ENCODE measurements at places on chromosomes 2 and 18.
A peak's percentile ranks its signal among the peaks of the same experiment; 100 is the strongest.

DNA sequence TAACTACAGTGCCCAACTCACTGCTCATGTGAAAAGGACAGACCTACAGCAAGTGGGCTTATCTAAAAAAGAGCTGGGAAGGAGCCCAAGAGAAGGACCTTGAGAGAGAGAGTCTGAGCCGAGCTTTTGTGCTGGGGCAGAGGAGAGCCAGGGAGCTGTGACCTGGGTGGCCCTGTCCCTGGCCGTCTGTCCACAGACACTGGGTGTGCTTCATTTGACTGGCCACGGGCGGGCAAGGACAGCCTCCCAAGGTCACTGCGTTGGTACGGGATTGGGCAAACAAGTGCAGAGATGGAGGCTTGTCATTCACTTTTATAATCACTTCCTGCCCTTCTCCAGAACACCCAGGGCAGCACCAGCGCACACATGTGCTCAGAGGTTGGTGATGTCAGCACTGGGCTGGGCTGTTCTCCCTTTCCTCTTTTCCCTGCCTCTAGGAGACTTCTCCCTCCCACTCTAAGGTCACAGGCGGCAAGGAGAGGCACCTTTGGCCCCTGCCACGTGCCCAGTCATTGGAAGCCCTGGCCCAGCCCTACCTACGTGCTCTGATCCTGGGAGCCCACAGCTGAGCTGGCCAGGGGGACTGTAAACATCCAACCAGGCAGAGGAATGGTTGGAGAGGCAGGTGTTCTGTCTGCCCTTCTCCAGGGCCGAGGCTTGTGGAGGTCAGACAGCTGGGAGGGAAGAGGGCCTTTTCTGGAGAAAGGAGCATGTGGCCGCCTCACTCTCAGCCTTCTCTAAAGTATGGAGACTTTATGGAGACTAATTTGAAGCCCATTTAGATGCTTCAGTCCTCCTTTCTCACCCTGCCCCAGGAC, 6.4 kb upstream of the PSD4 start:
- peak; percentile 40 for DNase-seq

- DNase-seq, result no peak
These were observed 279.1 kb downstream of the ZEB2 start for GRCh38 chr2:144240656-144241339.

DNA sequence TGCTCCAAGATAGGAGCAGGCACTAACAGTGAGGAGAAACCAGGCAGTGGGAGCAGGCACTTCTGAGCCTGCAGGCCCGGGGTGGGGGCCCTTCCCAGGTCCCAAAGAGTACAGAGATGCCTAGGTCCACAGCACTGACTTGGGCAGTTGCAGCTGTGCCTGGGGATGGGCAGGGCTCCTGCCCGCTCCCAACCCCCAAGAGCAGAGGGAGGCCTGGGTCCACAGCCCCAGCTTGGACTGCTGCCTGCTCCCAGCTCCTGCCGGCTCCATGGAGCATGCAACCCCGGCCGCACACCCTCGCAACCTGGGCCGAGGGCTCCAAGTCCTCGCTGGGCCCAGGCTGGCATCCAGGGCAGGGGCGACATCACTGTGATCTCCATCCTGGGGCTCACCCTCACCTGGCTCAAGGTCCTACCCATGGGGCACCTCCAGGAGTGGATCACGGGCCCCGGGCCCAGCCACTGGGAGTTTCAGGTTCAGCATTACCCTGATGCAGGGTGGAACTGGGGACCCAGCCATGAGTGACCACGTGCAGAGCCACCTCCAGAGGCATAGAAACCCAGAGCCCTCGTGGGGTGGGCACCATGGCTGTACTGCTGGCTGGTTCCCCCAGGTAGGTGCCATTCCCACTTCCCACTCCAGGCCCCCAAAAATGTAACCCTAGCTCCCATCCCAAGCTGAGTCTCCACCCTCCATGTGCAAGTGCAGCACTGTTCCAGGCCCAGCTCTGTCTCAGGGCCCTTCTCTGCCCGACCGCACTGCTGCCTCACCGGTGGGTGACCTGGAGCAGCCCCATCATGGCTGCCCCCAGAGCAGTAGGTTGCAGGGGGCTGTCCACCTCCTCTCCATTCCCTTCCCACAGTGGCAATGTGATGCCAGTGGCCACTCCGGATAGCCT, 325.6 kb downstream of the NR4A2 start:
- no peak for DNase-seq

GRCh38 chr2:47666332-47666731, 116.6 kb upstream of the MSH6 start:
- no peak for DNase-seq

DNA sequence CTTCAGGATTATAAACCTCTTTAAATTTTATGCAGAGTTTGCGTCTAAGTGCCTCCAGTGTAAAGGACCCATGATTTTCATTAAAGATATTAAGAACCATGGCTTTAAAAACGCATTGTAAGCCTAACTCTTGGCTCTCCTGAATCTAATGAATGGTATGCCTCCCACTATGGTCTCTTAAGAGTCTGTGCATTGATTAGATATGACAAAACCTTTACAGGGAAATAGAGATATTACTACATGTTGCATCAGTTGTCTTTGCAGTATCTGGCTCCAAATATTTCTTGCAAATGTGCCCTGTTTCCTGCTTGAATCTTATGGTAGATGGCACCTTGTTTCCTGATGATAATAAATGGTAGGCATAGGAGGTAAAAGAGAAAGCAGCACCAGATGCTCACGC, 189.3 kb upstream of the FSHR start:
- DNase-seq, result no peak

DNA sequence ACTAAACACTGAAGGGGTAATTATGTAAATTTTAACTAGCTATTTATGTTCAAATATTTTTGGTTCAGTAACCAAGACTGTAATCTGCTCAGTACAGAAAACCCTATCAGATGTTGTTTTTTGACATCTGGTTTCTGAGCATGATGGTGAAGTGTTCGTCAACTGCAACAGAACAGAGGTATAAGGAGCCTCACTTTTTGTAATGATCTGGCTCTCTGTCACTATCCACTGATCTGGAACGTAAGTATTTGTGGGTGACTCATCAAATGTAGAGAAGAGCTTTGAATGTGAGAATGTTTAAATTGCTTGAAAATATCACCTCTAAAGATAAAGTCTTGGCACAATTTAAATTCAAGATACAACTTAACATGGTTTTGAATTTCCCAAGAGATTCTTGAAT, 213.6 kb upstream of the FAM98A start:
- no peak for DNase-seq

DNA sequence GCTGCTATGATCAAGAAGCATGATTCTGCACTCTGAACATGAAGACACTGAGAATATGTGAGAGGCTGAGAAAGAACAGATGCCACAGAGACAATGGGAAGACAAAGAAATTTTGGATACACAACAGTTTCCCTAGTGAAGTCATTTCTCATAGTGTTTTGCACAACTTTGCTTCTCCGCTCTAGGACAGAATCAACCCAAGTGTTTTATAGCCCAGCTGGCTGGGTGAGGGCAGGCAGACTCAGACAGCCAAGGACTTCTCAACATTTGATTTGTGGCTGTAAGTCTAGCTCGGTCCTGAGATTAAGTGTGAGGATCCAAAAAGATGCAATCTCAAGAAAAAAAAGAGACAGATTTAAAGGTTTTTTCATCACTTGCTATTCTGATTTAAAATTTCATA, 536.5 kb upstream of the CRIM1 start:
- no peak for DNase-seq

DNA sequence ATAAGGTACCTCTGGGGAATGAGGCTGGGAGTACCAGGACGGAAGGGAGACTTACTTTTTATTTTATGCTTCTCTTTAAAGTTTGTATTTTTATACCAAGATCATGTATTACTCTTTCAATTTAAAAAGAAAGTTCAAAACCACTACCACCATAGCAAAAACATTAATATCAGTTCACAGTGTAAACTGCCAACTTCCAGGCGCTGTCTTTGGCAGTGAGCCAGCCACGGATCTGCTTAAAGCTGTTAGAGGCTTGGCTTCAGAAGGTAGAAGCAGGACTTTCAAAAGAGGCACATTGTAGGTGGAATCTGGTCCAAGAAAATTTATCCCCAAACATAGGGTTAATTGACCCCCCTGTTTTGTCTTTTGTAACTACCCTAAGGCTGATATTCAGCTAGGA, 74.8 kb downstream of the B3GNT2 start:
- DNase-seq, result no peak

DNA sequence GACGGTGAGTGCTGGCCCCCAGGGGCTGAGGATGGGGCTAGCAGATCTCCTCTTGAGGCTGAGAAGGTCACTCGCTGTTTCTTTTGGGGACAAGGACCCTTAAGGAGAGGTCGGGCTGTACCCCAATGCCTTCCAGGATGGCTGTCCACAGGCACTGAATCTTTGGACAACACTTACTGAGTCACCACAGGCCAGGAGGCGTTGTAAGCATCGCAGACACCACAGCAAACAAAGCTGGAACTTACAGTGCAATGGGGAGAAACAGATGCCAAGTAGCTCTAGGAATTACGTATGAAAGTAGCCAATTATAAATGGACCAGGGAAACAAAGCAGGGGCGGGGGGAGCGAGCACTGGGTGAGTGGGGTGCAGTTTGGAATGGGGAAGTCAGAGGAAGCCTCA, 219.8 kb downstream of the GLI2 start:
- DNase-seq, result no peak
